ENCODE measurements at places on chromosomes 13 and 19. TPM values are rescaled to one million over a fixed set of nuclear protein-coding genes. Genes with fewer than 3 reads are reported as not detected.

The CYP2S1 gene
- total RNA-seq = 24.7 TPM

The ADAMTS10 gene
- 2.0 TPM for total RNA-seq

The GNG8 gene
- not detected for total RNA-seq

DNA sequence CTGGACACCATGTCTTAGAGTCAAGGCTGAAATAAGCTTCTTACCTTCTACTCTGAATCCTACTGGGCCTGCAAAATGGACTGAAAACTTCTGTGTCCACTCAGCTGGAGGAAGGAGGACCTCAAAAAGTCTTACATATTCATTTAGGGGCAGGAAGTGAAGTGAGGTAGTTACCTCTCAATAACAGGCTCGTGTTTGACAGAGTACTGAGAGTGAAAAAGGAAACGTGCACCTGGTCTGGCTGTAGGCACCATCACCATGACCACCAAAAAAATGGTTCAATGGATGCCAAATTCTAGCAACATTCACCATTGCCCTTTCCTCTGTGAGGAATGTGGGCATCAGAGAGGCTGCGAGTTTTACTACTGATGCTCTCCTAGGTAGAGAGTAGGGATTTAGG lies 176.2 kb downstream of the RFC3 start:
- DNase-seq = no peak

DNA sequence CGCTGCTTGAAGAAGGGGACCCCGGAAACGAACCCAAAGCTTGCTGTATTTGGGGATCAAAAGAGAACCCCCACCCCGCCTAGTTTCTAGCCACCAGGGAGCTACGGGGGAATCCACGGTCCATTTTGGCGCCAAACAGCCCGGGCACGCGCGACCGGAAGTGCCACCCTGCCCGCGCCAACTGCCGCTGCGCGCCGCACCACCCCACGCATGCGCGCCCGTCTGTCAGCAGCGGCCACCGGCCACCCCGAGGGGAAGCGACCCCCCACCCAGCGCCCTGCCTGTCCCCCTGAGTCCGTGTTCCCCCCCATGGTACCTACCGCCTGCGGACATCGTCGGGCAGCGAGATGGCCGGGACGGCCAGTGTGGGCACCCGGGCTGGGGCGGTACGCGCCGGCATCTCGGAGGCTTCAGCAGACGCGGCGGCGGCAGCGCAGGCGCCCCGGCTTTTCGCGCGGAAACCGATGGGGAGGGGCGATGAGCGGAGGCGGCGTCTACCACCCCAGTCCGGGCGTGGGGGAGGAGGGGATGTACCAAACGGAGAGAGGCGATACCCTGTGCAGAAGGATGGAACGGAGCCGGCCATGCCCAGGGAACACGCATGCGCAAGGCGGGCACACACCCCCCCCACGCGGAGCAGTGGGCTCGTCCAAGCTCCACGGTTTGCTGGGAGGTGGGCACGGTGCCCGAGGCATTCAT lies at the start of gene DNMT1:
Gene DNMT1 (minus strand): TSS at position 454 of the 699 bp plus-strand sequence. CDS start 54 bp downstream, at position 400.
- DNase-seq = peak; percentile 54

DNA sequence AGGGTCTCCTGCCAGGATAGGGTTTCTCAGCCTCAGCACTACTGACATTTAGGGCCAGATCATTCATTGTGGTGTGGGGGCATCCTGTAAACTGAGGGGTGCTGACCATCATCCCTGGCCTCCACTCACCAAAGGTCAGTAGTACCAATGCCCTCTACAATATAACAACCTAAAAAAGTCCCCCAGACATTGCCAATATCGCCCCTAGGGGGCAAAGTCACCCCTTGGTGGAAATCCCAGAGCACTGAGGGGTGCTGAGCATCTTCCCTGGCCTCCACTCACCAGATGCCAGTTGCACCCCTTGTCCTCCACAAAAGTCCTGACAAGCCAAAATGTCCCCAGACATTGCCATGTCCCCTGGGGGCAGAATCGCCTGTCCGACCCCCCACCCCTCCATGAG lies 21.6 kb downstream of the CPAMD8 start:
- DNase-seq = no peak

GRCh38 chr19:55256562-55257460 lies 2.0 kb downstream of the PPP6R1 start:
- no peak for DNase-seq

GRCh38 chr13:66378894-66379293 lies 851.2 kb downstream of the PCDH9 start:
- no peak for DNase-seq
